ENCODE measurements at places on chromosomes 5 and 9.
A peak's percentile ranks its signal among the peaks of the same experiment; 100 is the strongest.

- no peak for DNase-seq
Measured at GRCh38 chr5:1299511-1299850, 4.6 kb upstream of the TERT start.

DNA sequence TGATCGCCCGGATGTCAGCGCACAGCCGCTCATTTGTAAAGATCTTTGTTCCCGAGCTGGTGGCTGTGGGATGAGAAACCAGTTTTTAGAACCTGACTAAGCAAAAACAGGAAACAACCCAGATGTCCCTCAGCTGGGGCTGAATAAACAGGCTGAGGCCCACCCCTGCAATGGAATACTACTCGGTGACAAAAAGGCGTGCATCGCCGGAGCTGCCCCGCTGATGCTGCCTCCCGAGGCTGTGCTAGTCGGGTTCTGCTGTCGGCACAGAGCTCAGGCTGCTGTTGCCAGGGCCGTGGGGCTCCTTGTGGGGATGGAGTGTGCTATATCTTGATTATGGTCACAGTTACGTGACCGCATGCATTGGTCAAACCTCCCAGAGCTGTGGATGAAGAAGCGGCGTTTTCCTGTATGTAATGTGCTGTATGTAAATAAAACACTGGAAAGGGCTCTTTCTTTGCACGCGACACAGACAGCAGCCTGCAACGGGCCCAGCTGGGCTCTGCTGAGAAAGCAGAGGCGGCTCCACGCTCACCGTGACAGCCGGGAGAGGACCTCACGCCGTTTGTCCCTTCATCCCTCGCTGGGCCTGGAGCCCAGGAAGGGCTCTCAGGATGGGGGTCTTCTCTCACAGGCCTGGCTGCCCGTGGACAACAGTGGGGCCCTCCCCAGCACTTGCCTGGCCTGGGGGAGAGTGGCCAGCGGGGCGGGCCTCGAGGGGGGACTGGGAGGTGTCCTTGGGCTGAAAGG lies 51.5 kb upstream of the RNU6ATAC start:
- no peak for DNase-seq

- DNase-seq = peak; percentile 44
Measured at GRCh38 chr9:101485924-101486692, 47.5 kb upstream of the RNF20 start.

DNA sequence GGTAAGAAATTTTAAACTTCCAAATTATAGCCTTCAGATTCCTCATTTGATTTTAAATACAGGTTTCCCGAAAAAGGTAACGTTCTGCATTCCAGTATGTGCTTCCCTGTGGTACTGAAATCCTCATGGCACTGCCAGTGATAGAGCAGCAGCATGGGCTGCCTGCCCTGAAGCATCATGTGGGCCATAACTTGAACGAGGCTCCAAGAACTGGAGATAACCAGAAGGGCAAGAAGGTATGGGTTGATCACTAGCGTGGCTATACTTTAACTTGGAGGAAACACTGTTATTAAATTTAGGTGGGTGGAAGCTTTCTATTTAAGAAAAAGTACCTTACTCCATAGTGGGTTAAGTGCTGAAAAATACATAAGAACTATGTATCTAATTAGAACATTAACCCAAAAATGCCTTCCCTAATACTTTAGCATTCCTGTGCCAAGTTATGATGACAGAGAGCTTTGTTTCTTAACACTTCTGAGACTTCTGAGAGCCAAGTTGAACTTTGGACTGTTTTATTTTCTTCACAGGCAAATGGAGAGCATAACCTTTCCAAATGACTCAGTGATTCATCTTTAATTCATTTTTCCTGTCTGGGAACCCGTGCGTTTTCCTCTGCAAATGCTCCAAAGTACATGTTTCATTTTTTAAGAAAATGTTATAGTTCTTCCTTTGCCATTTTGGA lies 191.5 kb upstream of the GNA14 start:
- peak; percentile 31 for DNase-seq

DNA sequence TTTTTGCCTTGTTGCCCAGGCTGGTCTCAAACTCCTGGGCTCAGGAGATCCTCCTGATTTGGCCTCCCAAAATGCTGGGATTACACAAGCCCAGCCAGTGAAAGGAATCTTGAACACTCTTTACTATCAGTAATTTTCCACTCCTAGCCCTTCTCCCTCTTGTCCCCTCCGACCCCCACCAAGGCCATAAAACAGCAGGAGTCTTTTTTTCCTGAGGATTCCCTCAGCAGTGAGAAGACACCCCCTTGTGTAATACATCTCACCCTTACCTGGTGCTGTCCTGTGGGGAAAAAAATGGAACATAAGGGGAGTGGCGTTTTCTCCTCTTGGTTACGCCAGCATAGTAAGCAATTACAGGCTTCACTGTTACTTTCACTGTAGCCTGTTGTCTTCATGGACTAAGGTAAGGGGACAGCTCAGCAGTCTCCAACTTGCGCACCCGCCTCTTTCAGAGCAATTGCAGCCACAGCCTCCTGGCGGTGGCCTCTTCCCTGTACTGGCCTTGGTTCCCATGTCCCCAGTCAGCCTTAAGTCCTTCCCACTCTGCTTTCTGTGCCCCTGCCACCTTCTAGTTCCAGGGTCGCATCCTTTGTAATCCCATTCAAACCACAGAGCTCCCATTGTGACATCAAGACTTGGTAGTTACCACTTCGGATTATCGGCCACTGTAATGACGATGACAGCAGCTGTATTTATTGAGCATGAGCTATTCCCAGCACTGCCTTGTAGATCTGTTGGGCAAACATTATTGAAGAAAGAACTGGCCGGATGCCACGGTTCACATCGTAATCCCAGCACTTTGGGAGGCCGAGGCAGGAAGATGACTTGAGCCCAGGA lies 10.0 kb downstream of the NAIF1 start:
- no peak for DNase-seq
